ENCODE measurements at places on chromosomes 6 and 20.

DNA sequence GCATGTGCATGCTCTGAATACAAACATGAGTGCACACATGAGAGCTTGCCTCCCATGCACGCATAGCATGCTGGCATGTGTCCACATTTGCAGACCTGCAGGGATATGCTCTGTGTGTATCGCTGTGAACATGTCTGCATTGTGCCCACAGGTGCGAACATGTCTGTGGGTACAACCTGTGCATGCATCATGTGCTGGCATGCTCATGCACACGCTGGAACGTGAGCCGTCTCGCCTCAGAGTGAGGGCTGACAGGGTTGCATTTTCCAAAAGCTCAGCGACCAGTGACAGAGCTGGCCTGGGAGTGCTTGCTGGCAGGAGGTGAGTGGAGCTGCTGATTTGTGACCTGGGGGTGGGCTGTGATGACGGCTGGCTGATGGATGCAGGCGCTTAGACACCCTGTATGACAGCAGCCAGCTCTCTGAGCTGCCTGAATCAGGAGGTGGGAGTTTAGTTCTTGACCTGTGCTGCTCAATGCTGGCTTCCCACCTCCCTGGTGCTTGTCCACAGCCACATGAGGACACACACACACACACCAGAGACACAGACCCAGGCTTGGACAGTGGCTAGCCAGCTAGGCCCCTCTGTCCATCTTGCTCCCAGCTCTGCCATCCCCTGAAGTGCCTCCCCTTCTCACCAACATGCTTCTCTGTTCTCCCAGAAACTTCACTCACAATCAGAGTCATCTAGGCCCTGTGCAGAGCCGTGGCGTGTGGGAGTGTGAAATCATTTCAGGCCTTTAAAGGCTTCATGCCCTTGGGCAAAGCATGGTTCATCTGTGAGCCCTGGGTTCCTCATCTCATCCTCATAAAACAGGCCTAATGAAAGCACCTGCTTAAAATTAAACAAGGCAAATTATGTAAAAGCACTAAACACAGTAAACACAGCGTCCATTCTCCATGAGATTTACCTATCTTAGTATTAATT lies 51.4 kb downstream of the CD40 start:
- no peak for DNase-seq

DNA sequence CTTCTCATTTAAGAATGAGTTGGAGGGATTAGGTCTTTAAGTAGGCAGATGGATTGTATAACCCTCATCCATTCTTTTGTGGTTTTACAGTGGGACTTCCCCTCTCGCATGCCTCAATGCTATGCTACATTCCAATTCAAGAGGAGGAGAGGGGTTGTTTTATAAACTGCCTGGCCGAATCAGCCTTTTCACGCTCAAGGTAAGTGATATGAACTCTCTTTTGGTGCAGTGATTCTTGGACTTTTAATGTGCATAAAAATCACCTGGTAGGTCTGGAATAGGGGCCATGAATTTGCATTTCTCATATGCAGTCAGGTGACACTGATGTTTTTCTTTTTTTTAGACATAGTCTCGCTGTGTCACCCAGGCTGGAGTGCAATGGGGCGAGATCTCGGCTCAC lies 10.8 kb downstream of the ASXL1 start:
- no peak for DNase-seq

GRCh38 chr6:5996714-5997419 lies 9.9 kb downstream of the NRN1 start:
- DNase-seq: peak; percentile 42

DNA sequence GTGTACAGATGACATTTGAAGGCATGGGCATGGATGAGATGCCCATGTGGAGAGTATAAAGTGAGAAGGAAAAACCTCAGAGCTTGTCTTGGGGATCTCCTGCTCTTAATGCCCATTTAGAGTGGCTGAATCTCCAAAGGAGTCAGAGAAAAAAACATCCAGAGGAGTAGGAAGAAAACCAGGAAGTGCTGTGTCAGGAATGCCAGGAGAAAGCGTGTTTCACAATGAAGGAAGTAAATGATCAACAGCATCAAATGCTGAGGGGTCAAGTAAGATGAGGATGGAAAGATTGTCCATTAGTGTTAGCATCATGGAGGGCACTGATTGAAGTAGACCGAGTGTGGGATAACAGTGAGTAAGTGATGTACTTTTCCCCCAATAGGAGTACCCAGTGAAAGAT lies 56.1 kb downstream of the FIG4 start:
- no peak for DNase-seq

DNA sequence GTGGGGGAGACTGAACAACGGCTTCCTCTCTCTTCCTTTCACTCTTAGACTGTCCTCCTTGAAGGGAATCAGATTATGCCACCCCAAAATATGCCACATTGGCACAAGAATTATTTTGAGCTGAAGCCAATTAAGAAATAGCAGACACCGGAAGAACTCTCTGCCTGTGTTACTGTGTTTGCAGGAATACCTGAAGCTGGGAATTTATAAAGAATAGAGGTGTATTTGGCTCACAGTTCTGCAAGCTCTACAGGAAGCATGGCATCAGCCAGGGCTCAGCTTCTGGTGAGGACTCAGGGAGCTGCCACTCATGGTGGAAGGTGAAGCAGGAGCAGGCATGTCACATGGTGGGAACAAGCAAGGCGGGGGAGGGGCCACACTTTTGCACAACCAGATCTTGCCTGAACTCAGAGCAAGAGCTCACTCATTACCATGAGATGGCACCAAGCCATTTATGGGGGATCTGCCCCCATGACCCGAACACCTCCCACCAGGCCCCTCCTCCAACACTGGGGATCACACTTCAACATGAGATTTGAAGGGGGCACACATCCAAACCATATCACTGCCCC lies 46.0 kb downstream of the PCNA start:
- DNase-seq: no peak

GRCh38 chr6:45845567-45845966 lies 170.1 kb downstream of the CLIC5 start:
- DNase-seq: no peak

DNA sequence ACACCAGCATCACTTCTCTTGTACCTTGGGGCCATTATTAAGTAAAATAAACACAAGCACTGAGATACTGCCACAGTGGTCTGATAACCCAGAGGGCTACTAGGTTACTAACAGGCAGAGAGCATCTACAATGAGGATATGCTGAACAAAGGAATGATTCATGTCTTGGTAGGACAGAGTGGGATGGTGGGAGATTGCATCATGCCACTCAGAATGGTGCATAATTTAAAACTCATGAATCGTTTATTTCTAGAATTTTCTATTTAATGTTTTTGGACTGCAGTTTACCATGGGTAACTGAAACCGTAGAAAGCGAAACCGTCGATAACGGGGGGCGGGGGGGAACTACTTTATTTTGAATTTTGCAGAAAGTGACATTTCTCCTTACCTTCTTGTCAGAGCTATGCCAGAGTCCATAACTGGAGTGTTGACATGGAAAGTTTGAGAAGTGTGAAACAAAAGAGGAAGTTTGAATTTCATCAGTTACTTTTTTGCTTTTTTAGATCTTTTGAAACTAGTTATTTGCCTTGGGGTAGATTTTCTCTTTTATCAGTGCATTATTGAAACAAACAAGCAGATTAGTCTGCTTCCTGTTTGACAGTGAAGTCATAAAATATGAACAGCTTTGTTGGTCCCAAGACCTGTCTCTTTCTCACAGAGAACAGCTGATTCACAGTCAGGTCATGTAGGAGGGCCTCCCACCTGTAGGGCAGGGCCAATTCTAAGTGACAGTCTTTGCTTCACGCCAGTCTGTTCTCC lies 124.9 kb downstream of the KLHL32 start:
- DNase-seq: no peak

GRCh38 chr20:18279242-18279641 lies 9.1 kb upstream of the ZNF133 start:
- DNase-seq: no peak

DNA sequence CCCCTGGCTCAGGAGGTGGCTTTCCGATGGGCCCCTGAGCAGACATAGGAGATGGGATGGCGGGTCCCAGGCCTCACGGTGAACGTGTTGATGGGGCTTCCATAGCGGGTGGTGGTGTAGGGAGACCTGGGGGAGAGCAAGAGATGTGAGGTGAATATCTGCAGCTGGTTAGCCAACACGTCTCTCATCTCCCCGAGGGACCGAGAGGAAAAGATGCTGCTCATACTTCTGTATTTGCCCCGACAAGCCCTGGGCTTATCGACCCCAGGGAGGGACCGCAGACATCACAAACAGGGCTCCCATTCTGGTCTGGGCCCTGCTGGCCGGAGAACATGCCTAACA lies 38.7 kb downstream of the C6orf132 start:
- DNase-seq: no peak

DNA sequence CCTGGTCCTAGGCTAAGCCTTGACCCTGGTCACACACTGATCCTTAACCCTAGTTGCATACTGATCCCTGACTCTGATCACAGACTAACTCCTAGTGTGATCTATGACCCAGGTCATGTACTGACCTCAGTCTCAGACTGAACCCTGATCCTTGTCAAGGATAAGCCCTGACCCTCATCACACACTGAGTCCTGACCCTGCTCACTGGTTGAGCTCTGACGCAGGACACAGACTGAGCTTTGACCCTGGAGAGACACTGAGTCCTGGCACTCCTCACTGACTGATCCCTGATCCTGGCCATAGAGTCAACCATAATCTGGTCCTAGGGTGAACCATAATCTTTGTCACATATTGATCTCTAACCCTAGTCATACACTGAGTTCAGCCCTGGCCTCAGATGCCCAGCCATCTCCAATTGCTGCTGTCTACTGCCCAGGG lies 37.9 kb downstream of the KCNB1 start:
- no peak for DNase-seq

- DNase-seq: no peak
Measured at GRCh38 chr6:132919045-132919860, 104.9 kb downstream of the RPS12 start.

DNA sequence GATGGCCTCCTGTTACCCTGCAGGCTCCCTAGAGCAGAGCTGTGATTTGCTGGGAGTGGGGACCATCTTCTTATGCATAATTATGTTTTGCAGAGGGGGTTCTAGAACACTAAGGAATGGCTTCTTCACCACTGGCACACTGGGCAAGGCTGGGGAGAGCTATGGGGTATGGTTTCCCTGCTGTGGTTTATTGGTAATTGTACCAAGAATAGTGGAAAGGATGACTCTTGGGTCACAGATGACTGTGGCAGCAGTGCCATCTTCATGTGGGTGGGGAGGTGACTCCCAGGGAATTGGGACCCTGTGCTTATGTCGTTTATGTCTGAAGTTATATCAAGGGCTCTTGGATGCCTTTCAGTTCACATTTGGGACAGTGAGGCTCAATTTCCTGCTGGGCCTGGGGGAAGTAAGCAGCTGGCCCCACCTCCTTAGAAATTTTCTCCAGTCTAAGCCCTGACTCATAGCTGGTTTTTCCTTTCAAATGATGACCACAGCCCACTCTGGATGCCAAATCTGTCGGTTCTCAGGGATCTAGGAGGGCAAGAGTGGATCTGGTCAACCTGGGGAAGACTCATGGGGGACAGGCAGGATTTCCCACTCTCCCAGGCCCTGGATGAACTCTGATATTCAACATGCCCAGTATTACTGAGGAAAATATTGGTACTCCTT lies 230.8 kb downstream of the LRFN2 start:
- no peak for DNase-seq

DNA sequence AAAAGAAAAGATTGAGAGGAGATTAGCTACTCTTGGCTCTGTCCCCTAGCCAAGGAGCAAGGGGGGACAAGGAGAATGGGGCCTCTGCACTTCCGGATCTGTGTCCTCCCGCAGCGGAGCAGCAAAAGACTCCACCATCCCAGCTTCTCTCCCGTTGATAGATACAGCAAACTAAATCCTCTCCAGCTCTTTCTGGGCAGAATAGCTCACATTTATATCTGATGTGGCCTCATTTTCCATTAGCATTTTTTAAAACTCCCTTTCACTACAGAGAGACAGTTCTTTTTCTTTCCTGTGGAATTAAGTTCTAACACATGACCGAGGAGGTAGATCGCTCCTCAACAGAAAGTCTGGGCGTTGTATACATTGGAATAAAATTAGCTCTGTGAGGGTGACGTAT lies 260.9 kb upstream of the SOX4 start:
- no peak for DNase-seq

DNA sequence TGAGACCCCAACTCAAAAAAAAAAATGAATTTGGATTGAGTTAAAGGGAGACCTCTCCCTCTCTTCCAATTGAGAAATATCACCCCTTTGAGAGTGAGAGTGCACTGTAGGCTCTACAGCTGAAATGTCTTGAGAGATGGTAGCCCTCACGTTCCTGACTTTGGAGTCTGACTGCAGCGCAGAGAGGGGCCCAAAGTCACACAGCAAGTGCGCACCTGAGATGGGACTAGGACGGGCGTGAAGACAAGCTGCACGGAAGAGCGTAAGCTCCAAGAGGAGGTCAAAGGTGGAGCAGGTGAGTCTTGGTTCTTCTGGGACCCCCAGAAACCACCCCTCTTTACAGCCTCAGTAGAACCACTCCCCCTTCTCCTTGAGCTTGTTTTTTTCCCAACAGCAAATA lies 643 bp downstream of the SLA2 start:
- DNase-seq: no peak

- no peak for DNase-seq
Measured at GRCh38 chr6:15949982-15950381, 178.9 kb upstream of the MYLIP start.

DNA sequence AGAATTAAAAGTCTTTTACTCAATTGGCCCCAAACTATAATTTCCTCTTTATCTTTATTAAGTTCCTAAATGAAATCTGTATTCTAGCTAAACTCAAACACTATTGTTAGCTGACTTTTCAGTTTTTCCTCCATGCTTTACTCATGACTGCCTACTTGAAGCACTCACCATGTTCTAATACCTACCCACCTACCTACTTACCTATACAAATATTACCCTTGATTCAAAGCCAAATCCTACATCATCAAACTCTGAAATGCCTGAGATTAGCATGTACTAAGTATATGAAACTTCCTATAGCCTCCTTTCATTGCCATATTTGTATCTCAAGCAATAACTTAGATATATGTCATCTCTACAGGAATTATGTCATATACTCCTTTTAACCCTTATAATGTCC lies 259.7 kb downstream of the HDGFL1 start:
- no peak for DNase-seq

DNA sequence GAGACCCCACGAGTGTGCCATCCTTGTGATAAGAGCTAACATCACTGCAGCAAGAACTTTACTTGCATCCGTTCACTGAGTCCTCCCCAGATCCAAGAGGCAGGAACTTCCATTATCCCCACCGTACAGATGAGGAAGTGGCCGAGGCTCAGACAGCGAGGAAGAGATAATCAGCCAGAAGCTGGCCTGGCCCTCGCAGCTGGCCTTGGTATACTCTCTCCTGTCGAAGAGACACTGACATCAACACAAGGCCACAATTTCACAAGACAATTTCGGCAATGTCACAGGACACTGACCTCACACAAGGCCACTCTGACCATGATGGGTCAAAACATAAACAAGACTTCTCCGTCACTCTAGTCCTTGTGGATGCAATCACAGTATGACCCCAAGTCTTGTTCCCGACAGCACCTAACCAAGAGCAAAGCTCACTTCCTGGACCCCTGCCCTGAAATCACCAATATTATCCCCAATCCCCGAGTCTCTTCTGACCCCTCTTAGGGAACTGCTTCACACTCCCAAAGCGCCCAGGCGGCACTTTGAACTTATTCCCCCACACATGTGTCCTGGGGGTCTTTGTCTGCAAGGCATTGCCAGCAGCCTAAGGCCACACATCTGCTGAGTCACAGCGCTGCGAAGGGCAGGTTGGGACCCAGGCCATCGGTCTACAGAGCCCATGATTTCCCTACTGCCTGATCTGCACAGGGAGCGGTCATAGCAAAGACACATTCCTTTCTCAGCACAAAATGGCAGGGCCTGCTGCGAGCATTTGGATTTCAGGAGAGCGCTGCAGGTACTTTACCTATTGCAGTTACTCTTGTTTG lies 14.8 kb upstream of the VAPB start:
- no peak for DNase-seq

GRCh38 chr6:46990031-46990644 lies 52.0 kb downstream of the ADGRF1 start:
- no peak for DNase-seq
